Activated T-cell treated with anti-CD3 and anti-CD28 coated beads, Interleukin-2, amount 50 U/mL, for 72 hours (primary cell): ENCODE measurements at places on chromosomes 11 and 22.

DNA sequence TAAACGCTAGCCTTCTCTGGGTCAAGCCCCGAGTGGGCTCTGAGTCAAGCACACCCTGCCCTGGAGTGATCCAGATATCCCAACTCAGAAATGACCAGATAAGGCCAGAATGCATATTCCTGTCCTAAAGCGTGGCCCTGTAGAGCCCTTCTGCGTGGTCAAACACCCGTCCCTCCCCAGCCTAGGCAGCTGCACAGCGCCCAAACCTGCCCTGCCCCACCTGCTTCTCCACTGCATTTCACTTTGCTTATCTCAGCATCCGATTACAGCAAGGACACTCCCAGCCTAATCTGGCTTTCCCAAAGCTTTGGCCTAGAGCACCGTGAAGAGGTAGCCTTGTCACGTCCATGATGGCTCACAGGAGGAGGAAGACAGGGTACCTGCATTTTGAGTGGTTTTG, 11.9 kb upstream of the TMPRSS4 start:
- no peak overlapping the region for H3K4me3 ChIP-seq
- no peak for DNase-seq
- H3K27me3 ChIP-seq = peaks cover 7% of the 10 kb centered on the region
- no peak overlapping the region for H3K27ac ChIP-seq
- no peaks in the 10 kb centered on the region for H3K36me3 ChIP-seq
- peaks cover 4% of the 10 kb centered on the region for H3K4me1 ChIP-seq

- H3K4me3 ChIP-seq = no peak overlapping the region
- H3K36me3 ChIP-seq = no peaks in the 10 kb centered on the region
- no peaks in the 10 kb centered on the region for H3K27me3 ChIP-seq
- peaks cover 15% of the 10 kb centered on the region for H3K4me1 ChIP-seq
- no peak for DNase-seq
- H3K27ac ChIP-seq = no peak overlapping the region
These were observed 56.5 kb downstream of the MIAT start for GRCh38 chr22:26713823-26714449.

- peaks cover 13% of the 10 kb centered on the region for H3K27me3 ChIP-seq
- DNase-seq = no peak
- no peak overlapping the region for H3K27ac ChIP-seq
- no peaks in the 10 kb centered on the region for H3K36me3 ChIP-seq
These were observed 210.5 kb downstream of the CTTN start for GRCh38 chr11:70608568-70609470.

- H3K36me3 ChIP-seq = no peaks in the 10 kb centered on the region
- peaks cover 36% of the 10 kb centered on the region for H3K4me1 ChIP-seq
- H3K4me3 ChIP-seq = no peak overlapping the region
- no peak for DNase-seq
- no peak overlapping the region for H3K27ac ChIP-seq
- H3K27me3 ChIP-seq = peaks cover 16% of the 10 kb centered on the region
These were observed 14.4 kb downstream of the RTN4RL2 start for GRCh38 chr11:57474803-57475115.

GRCh38 chr22:35434061-35434710, 34.2 kb downstream of the MCM5 start:
- peaks cover 4% of the 10 kb centered on the region for H3K4me1 ChIP-seq
- no peak overlapping the region for H3K4me3 ChIP-seq
- H3K36me3 ChIP-seq = peaks cover 55% of the 10 kb centered on the region
- DNase-seq = no peak

DNA sequence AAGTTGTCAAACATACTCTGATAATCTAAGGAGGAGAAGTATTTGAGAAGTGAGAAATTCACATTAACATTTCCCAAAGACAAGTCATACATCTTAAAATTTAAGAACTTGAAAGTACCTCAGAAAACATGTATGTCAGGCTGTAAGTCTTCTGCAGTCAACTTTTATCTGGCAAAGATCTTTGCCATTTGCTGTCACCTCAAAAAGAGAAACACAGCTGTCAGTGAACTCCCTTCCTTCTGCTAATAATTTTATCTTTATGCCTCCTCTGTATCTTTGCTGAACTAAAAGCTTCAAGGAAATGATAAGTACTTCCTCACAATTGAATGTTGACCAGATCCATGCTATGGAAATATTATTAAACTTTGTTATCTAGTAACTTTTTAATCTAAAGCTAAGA, 18.7 kb downstream of the TTC17 start:
- peaks cover 8% of the 10 kb centered on the region for H3K4me1 ChIP-seq
- no peak overlapping the region for H3K27ac ChIP-seq
- DNase-seq = no peak
- H3K36me3 ChIP-seq = no peaks in the 10 kb centered on the region
- H3K27me3 ChIP-seq = no peaks in the 10 kb centered on the region
- H3K4me3 ChIP-seq = no peak overlapping the region
